ENCODE measurements at places on chromosomes 11 and 22.

DNA sequence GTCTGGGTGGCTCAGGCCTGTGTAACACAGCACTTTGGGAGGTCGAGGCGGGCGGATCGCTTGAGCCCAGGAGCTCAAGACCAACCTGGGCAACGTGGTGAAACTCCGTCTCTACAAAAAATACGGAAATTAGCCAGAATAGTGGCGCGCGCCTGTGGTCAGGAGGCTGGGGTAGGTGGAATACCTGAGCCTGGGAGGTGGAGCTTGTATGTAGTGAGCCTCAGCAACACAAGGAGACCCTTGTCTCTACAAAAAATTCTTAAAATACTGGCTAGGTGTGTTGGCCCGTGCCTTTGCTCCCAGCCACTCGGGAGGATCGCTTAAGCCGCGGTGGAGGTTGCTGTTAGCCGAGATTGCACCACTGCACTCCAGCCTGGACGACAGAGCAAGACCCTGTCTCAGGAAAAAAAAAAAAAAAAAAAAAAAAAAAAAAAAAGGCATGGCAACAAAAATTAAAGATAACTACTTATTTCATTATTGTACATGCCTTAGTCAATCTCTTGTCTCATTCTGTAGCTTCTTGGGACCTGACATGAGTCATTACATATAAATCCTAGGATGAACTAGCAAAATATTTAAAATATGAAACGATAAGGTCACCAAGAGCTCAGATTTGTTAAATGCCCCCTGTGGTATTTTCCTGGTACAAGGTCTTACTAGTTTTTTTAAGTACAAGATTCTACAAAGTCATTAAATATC is 1.1 kb downstream of the TAF1D start:
- no peak for DNase-seq

- no peak for DNase-seq
Measured at GRCh38 chr11:66498506-66498905, 11.9 kb upstream of the BBS1 start.

DNA sequence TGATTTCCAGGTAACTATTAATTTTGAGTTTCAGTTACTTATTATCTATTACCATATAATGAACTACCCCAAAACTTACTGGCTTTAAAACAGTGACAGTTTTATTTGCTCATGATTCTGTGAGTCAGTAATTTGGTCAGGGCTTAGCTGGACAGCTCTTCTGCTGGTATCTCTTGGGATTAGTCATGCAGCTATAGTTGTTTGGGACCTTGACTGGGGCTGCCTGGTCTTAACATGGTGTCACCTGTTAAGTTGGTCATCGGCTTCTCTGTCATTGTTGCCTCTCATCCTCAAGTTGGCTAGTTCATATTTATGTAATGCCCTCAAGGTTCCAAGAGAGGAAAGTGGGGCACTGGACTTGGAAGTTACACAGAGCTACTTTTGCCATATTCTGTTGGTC is 177.5 kb downstream of the TMEM135 start:
- DNase-seq, result no peak

GRCh38 chr11:94958121-94958696 is 15.1 kb downstream of the CWC15 start:
- no peak for DNase-seq

- no peak for DNase-seq
Measured at GRCh38 chr11:93517041-93517440, 26.1 kb downstream of the SMCO4 start.

DNA sequence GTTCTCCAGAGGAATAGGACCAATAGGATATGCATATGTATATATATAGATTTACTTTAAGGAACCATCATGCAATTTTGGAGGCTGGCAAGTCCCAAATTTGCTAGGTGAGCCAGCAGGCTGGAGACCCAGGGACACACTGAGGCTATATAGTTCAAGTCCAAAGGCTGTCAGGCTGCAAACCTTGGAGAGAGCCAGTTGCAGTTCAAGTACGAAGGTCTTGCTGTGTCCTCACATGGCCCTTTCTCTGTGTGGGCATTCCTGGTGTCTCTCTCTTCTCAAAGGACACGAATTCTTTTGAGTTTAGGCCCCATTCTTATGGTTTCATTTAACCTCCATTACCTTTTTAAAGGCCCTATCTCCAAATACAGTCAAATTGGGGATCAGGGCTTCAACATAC is 134.4 kb upstream of the SORL1-AS1 start:
- no peak for DNase-seq

- no peak for DNase-seq
Measured at GRCh38 chr11:7905961-7906429, 25.1 kb downstream of the OR10A6 start.

GRCh38 chr22:25235547-25236290 is 16.3 kb downstream of the CRYBB2 start:
- peak; percentile 79 for DNase-seq

GRCh38 chr11:98871690-98872089 is 149.1 kb upstream of the CNTN5 start:
- DNase-seq, result no peak

- no peak for DNase-seq
Measured at GRCh38 chr11:23723861-23724260, 773.0 kb upstream of the LUZP2 start.

DNA sequence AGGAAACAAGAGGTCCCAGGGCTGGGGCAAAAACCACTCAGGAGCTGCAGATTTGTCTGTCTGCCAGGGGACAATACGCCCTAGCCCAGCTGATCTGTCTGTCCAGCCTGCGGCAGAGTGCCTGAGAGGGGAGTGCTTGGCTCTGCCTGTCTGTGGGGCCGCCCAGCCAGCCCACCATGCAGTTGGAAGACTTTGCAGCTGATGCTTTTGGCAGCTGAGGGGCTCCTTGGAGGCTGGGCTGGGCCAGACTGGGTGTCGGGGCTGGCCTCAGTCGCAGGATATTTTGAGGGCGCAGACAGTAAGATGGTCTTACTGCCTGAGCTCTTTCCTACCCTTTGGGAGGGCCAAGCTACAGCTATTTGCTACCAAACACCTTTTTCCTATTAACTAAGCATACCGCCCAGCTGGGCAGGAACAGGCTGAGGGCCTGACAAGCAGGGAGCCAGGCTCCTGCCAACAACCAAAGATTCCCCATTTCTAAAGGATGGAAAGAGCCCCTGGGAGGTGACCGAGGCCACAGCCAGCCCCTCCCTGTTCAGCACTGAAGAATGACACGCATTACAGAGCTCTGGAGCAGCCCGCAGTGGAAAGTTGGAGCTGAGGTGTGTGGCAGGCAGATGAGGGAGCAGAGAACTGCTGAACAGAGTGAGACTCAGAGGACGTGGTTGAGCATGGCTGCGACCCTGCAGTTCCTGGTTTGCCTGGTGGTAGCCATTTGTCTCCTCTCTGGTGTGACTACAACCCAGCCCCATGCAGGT is at the start of gene FAM180B:
TSS of gene FAM180B (plus strand) at position 581 of the 758 bp plus-strand sequence. CDS start at position 672, 91 bp downstream.
- no peak for DNase-seq

DNA sequence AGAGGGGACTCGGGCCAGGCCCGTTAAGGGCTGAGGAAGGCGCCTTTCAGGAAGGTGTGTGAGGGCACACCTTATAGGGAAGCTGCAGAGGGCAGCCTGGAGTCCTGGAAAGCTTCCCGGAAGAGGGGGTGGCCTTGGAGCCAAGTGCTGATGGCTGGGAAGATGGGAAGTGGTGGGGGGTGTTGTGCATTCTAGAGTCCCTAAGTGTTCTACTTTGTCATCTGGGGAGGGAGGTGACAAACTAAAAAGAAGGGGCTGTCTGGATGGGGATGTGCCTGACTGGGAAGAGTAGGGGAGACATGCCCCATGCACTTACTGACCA is 6.8 kb downstream of the ZDHHC8 start:
- no peak for DNase-seq

DNA sequence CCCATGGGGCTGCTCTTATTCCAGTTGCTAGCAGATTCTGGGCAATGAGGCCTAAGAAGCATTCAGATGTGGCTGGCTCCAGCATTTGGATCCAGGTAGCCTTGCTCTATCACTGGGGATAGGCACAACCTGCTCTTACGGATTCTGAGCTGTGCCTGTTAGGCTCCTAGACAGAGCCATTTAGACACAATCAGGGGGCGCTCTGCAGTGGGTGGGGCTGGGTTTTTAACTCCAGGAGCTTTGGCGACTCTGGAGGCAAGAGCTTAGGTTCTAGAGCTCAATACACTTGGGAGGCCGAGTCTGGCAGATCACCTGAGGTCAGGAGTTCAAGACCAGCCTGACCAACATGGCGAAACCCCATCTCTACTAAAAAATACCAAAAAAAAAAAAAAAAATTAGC is 32.0 kb downstream of the KCNC1 start:
- DNase-seq, result no peak

DNA sequence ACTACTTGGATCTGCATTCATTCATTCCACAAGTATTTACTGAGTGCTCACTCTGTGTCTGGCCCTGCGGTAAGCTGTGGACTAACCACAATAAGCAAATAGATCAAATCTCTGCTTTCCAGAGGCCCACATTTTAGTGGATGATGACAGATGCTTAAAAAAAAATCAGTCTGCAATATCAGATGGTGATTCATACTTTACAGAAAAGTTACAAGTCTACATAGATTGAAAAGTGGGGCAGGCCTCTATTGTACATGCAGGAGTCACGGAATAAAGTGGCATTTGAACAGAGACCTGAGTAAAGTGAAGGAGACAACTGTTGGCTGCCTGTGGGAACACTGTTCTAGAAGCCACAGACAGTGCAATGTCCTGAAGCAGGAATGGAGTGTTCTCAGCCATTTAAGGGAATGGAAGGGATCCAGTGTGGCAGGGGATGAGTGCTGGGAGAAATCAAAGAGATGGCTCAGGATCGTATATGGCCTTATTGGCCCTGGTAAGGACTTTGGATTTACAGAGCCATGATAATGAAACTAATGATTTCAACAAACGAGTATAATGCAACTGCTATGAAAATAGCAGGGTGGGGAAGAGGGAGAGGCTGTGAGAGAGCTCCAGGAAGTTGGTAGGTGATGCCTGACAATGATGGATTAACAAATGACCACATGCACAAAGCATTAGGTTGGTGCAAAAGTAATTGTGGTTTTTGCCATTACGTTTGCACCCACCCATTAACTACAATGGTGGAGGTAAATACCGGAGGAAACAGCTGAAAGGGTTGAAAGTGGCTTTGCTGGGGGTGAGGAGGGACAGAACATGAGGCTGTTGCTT is 31.1 kb downstream of the TMEM45B start:
- DNase-seq, result no peak

GRCh38 chr11:854601-855329 is 12.1 kb downstream of the TSPAN4 start:
- no peak for DNase-seq

DNA sequence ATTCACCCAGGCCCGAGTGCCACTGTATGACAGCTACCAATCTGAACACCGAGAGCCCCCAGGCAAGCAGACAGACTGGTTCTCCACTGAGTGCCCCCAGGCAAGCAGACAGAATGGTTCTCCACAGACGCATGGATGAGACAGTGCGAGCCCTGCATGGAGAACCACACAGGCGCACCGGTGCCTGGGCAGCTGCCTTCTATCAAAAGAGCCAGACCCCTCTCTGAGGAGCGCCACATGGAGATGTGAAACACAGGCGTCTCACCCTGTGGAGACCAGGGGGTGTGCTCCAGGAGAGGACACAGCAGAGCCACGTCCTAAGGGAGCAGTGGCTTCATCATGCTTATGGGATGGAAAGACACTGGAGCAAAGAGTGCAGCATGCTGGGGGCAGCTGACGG is 94.5 kb upstream of the BID start:
- DNase-seq, result no peak

DNA sequence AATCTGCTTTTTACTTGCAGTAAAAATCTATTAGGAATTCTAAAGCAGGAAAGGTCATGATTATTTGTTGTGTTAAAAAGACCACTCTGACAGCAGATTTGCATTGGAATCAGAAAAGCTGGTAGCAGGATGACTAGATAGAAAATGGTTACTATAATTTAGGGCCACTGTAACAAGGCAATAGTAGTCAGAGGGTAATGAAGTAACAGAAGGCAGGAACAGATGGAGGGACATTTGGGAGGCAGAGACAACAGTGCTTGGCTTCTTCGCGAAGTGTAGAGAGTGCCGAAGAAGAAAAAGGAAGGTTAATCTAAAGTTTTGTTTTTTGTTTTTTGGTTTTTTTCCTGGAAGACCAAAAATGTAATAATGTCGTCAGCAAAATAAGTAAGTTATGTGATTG is 129.8 kb upstream of the SLC5A12 start:
- peak; percentile 86 for DNase-seq

GRCh38 chr11:35647421-35648093 is 15.0 kb upstream of the TRIM44 start:
- DNase-seq, result peak; percentile 88

GRCh38 chr11:102676084-102676483 is 29.5 kb downstream of the MMP27 start:
- no peak for DNase-seq

- no peak for DNase-seq
Measured at GRCh38 chr22:24871611-24872205, 65.7 kb downstream of the SGSM1 start.

- DNase-seq, result no peak
Measured at GRCh38 chr11:113090716-113091480, 129.7 kb downstream of the NCAM1 start.

GRCh38 chr11:47987310-47987709 is 7.0 kb downstream of the PTPRJ start:
- no peak for DNase-seq

GRCh38 chr11:102457865-102458264 is 5.3 kb upstream of the TMEM123 start:
- DNase-seq, result no peak

- DNase-seq, result no peak
Measured at GRCh38 chr11:118846181-118846935, 37.3 kb upstream of the CXCR5 start.

DNA sequence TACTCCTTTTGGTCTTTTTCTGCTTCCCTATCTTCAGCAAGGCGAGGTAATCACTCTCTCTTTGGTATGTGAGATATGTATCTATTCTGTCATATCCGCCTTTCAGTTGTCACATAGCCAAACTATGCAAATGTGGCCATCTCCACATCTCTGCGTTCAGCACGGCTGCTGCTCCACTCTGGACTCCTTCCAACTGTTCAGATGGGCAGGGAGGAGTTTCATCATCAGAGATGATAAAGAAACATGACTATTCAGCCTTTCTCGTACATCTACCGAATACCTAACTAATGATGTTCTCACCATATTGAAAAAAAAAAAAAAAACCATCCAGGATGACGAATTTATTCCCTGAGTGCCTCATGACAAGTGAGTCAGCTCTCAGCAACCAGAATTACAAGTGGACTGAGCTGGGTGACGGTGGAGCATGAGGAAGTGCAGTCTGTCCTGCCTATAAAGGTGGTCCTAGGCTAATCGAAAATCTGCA is 899.6 kb downstream of the OPCML start:
- no peak for DNase-seq

DNA sequence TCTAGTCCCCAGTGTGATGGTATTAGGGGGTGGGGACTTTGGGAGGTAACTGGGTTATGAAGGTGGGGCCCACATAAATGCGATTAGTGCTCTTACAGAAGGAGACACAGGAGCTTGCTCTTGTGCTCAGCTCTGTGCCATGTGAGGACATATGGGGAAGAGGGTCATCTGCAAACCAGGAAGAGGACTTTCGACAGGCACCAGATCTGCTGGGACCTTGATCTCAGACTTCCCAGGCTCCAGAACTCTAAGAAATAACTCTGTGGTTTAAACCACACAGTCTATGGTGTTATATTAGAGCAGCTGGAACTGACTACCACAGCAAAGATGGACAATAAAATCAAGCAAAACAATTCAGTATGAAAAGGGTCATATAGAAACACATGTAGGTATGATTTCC is 26.7 kb downstream of the NNMT start:
- DNase-seq, result no peak

GRCh38 chr11:61516675-61517572 is 8.4 kb downstream of the LRRC10B start:
- DNase-seq, result no peak
